ENCODE measurements at places on chromosomes 12 and 14. TPM values are rescaled to one million over a fixed set of nuclear protein-coding genes. Genes with fewer than 3 reads are reported as not detected.

DNA sequence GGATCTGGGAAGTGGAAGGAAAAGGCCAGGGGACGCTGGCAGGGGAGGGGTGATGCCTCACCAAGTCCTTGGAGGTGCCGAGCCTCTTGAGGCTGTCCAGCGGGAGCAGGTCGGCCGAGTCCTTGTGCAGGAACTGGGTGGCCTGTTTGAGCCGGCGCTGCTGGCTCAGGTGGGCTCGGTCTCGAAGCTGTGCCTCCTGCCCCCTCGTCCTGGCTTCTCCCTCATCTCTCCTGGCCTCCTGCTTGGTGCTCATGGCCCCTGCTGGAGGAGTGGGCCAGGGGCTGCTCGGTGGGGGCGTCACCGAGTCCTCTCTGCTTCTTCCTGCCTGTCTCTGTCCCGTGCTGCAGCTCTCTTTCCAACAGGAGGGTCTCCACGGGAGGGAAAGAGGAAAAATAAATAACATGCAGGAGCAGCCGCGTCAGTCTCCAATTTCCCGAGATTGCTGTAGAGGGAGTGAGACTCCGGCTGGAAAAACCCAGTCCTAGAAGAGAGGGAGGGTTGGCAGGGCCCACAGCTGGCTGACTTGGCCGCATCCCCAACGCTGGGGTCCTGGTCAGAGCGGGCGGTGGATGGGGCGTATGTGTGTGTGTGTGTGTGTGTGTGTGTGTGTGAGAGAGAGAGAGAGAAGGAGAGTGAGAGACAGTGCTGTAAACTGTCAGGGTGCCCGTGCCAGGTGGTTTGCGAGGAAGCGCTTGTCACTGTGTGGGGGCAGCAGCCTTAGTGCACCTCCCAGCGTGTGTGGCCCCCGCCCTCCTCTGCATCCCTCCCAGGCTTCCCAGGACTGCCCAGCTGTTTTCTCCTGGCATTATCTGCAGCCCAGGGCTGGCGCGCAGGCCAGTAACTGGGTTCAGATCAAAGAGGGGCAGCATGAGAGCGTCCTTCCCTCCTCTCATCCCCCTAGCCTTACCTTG, at the start of gene NRIP2:
Gene NRIP2, minus strand, starts transcription at position 455 of the 911 bp plus-strand sequence. Its CDS starts 52 bp downstream, at position 403.
- peak; percentile 72 for DNase-seq

DCAF4 gene
- 15.7 TPM for total RNA-seq

GRCh38 chr12:9509464-9510161, 98.1 kb downstream of the KLRB1 start:
- no peak for DNase-seq

DNA sequence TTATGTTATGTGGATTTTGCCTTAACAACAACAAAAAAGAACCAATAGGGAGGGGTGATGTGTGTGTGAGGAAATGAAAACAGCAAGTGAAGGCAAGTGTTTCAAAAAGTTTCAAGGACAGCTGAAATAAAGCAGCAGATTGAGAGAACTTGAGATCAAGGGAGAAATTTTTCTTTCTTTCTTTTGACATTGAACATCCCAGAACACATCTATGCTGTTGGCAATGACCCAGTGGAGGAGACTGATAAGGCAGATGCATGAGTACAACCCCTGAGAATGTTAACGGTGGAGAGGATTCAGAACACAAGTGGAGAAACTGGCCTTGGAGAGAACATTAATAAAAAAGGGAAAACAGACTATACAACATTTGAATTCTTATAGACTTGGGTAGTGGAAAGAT, 2.9 kb downstream of the LLPH start:
- no peak for DNase-seq

GRCh38 chr12:53292426-53292825, 2.9 kb upstream of the PFDN5 start:
- DNase-seq: no peak

- DNase-seq: no peak
These were observed 172.7 kb upstream of the OR4E1 start for GRCh38 chr14:21846227-21846885.

RPL10L gene
- not detected for total RNA-seq

GRCh38 chr14:65966188-65966587, 520.0 kb upstream of the CCDC196 start:
- DNase-seq: no peak

DNA sequence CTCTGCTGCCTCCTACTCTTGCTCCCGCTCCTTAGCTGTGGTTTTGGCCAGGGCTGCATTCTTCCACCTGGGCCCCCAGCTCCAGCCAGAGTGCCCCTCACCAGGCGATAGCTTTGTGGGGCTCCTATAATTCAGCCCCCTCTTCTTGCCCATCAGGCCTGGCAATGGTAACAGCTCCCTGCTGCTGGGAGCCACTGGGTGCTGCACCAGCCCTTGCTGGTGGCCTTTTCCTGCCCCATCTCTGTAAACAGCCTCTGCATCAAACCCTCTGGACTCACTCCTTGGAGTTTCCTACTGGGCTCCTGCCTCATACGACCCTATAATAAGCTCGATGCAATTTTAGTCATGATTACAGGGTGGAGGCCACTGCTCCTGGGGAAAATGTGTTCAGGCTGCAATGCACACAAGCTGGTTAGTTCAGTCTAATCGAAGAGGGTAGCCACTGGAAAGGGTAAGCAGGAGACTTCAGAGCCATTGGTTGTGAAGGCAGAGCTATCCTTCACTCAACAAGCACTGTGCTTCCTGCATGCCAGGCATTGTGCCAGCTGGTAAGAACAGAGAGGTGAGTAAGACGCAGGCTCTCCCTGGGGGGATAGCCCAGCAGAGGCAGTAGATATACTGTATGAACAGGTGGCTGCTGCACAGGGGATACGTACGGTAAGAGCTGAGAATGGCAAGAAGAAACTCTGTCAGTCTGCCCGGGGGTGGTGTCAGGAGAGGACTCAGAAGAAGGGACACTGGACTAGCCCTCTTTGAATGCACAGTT, 24.7 kb downstream of the CLMN start:
- DNase-seq: no peak

PTHLH gene
- total RNA-seq: 4.5 TPM

DNA sequence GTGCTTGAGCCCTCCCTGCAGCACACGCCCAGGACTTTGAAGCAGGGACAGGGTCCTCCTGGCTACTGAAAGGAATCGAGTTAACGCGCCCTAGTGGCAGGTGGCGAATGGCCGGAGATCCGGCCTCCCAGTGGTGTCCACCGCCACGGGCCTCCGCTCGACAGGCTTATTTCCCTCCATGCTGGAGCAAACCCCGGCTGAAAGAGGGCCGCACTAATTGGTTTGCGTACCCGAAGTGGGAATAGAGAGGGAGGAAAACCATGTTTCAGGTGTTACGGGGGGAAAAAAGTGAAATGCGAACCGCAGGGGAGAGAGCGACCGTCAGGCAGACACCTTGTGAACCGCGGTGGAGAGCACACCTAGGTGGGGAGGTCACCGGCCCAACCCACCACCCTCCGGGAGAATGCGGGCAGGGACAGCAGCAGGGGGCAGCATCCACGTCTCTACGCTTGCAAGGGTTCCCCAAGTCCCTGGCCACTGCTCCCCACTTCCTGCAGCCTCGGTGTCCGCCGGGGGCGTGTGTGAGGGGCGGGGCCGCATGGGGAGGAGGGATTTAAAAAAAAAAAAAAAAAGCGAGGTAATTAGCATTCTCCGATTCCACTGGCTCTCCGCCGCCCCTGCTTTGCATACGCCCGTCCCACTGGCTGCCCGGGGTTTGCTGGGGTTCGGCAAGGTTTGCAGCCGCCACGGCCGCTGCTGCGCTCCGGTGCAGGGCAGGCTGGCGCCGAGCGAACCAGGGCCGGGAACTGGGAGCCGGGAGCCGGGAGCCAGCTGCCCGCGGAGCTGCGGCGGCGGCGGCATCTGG, 224.6 kb upstream of the CRY1 start:
- DNase-seq: peak; percentile 79

GRCh38 chr12:15721316-15722115, 67.7 kb downstream of the EPS8 start:
- no peak for DNase-seq

MMP14 gene
- total RNA-seq: 206 TPM

GRCh38 chr12:46134205-46134811, 134.5 kb downstream of the SLC38A1 start:
- DNase-seq: no peak

- DNase-seq: no peak
These were observed 44.5 kb downstream of the LRRC9 start for GRCh38 chr14:59964251-59965007.

GRCh38 chr12:50401500-50402081, 906 bp downstream of the LARP4 start:
- DNase-seq: no peak

DNA sequence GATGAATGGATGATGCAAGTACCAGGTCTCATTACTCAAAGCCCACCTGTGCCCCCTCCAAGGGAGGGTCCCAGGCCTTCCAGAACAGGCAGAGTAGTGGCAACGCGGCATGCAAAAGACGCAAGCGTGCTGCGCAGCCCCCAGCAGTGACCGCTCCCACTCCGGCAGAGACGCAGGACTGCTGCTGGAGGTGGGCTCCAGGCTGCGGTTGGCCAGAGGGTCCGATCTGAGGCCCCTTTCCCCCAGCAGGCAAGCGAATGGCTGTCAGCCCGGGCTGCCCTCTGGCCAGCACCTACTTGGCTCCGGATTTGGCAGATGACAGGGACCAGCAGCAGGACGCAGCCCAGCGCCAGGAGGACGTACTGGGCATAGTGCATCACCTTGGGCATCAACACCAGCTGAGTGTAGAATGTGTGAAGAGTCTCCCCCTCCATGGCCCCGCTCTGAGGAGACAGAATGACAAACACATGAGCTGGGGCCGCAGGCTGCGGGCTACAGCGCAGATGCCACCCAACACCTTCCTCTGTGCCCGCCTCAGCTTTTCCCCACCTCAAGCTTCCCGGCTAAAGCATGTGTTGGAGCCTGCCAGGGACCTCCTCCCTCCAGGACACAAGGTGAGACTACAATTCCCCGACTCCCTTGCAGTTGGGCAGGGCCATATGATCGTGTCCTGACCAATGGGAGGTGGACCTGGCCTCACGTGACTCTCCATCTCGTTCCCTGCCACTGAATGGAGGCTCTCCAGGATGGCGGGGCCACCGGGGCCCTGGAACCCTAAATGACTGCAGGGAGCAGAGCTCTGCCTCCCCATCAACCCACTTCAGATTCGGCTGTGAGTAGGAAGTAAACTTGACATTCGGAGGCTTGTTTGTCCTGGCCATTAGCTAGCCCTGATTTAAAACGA, 77.4 kb downstream of the SCARB1 start:
- DNase-seq: peak; percentile 93

CLEC4C gene
- not detected for total RNA-seq

ACSS3 gene
- 24.6 TPM for total RNA-seq
